ENCODE measurements at places on chromosomes 7 and 10.

GRCh38 chr7:36044101-36044892 lies 108.8 kb upstream of the EEPD1 start:
- DNase-seq, result no peak

DNA sequence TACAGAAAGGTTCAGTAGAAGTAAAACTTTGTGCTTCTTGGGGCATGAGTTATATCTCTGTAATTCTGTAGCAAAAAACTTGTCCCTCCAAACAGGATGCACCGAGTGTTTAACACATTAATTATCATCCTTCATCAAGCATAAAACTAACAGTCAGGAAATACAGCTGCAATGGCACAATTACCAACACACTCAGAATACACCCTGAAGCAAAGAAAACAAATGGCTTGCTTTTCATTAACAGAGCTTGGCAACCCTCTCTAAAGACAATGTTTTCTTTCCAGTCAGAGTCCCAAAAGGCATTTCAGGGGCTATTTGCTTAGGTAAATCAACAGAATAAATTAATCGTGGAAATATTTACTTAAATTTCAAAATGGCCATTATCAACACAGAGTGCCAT lies 107.7 kb downstream of the ICA1 start:
- no peak for DNase-seq

- peak; percentile 9 for DNase-seq
These were observed 104.3 kb upstream of the LANCL2 start for GRCh38 chr7:55260676-55261385.

DNA sequence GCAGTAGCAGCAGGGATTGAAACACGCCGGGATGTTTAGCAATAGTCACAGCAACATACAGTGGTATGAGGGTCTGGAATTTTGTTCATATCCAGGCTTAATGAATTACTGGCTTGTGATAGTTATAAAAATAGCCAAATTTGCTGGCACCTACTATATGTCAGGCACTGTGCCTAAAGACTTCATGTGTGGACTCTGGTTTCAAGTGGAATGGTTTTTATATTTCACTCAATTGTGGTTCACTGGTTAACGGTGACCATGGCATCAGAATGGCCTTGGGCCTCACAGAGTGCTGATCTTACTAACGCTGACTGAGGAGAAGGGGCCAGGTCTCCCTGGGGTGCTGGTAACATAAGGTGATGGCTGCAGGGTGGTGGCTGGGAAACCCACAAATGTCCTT lies 55.7 kb downstream of the CELF2 start:
- no peak for DNase-seq

GRCh38 chr10:55369670-55370420 lies 568.8 kb upstream of the PCDH15 start:
- DNase-seq, result no peak

GRCh38 chr7:1121476-1121875 lies 33.6 kb downstream of the GPER1 start:
- no peak for DNase-seq

- DNase-seq, result no peak
These were observed 130.4 kb downstream of the CDH23 start for GRCh38 chr10:71527135-71527534.

- no peak for DNase-seq
These were observed 92.9 kb downstream of the PLXDC2 start for GRCh38 chr10:19908991-19909696.

- no peak for DNase-seq
These were observed 6.4 kb downstream of the CCSER2 start for GRCh38 chr10:84334811-84335210.

DNA sequence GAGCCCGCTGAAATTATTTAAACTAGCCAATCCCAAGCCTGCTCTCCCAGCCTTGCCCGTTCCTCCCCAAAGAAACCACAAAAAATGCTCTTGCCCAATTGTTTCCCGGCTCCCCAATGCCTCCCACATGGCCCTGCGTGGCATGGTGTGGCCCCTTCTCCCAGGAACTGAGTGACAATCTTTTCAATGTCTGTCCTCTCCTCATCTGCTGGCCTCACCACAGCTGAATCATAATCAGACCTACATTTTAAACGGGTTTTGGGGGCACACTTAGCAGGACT lies 201.5 kb downstream of the PRPF18 start:
- no peak for DNase-seq

- no peak for DNase-seq
These were observed 220.0 kb upstream of the SEMA3C start for GRCh38 chr7:81138870-81139269.

DNA sequence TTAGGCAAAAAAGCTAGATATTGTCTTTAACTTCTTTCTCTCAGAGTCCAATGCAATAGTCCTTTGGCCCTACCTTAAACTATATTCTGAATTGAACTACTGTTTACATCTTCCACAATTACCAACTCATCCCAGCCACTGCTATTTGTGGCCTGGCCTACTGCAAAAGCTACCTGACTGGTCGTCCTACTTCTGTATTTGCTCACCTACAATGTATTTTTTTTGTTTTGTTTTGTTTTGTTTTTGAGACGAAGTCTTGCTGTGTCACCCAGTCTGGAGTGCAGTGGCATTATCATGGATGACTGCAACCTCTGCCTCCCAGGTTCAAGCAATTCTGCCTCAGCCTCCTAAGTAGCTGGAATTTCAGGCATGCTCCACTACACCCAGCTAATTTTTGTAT lies 51.2 kb downstream of the ARL4A start:
- DNase-seq, result no peak

DNA sequence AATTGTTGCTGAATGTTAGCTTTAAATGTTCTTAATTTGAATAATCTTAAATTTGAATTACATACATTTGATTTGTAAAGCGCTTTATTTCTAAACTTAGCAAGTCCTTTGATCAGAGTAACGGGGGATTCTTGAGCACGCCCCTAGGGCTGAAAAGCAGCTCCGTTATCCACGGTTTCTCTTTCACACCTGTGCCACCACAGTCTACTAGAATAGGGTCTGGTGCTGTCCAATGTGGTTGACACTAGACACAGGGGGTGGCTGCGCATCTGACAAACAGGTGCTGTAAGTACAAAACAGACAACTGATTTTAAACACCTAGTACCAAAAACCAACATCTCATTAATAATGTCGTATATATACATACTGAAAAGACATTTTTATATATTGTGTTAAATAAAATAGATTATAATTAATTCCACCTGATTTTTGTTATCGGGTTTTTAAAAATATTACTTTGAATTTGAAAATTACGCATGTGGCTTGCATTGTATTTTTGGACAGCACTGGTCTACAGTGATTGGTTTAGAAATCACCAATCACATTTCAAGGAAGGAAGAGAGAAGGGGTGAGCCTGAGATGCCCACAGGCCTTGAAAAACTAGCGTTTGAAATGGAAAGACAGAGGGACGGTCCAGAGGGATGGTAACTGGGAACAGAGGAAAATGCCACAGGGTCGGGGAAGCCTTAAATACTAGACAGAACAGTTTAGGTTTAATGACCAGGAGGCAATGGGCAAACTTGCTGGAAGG lies 7.3 kb downstream of the SEPHS1 start:
- DNase-seq, result no peak

- no peak for DNase-seq
These were observed 82.4 kb downstream of the SRPK2 start for GRCh38 chr7:105306298-105306748.

- peak; percentile 50 for DNase-seq
These were observed 84.9 kb upstream of the ADRB1 start for GRCh38 chr10:113958631-113959382.

DNA sequence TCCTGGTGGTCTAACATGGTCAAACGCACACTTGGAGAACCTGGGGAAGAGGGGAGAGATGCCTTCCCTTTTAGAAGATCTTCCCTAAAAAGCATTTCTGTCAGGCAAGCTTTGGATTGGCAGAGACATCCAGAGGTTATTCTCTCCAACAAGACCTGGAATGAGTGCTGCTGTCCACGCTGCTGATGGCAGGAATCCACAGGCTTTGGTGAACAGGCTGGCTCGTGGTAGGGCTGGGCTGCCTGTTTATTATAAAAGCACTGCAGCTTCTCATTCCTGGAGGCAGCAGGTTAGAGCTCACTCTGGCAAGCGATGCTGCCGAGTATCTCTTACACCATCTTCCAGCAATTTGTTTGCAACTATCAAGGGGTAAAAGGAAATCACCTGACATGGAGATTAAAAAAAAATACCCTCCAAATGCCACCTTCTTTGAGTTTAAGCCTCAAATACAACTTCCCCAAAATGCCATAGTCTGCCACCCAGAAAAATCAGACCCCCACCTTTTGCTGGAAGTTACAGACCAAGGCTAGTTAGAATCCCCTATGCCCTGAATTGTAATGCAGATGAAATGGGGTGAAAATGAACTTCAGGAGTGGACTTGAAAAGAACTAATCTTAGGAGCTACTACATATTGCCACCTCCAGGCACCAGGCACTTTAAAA lies 152.1 kb upstream of the KMT2E start:
- DNase-seq, result no peak

GRCh38 chr7:142240546-142240945 lies 17.3 kb downstream of the PRSS58 start:
- DNase-seq, result no peak

- DNase-seq, result no peak
These were observed 129.5 kb downstream of the ZNF716 start for GRCh38 chr7:57579454-57579853.

DNA sequence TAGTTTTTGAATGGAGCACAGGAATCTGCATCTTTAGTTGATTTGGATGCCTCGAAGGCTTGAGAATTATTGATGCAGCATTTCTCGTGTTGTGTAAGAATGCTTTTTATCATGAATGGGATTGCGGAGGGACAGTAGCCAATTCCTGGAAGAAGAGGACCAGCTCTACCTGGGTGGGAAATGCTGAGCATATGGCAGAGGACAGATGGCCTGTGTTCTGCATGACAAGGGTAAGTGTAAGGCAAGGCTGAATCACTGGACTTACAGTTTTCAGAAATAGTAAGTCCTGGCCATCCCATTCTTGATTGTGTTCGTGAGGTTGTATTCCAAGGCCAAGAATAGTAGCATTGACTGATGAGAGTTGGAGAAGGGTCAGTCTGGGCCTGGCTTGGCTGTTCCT lies 15.9 kb downstream of the RP9 start:
- no peak for DNase-seq

- DNase-seq, result no peak
These were observed 266.9 kb upstream of the NFE2L3 start for GRCh38 chr7:25885057-25885576.

GRCh38 chr10:95290461-95291364 lies at the start of gene PDLIM1:
TSS of gene PDLIM1 (minus strand) at chr10:95291003. CDS start at chr10:95290915, 88 bp downstream.
- DNase-seq, result no peak

- no peak for DNase-seq
These were observed 615.9 kb upstream of the FOXK1 start for GRCh38 chr7:4066206-4066605.

DNA sequence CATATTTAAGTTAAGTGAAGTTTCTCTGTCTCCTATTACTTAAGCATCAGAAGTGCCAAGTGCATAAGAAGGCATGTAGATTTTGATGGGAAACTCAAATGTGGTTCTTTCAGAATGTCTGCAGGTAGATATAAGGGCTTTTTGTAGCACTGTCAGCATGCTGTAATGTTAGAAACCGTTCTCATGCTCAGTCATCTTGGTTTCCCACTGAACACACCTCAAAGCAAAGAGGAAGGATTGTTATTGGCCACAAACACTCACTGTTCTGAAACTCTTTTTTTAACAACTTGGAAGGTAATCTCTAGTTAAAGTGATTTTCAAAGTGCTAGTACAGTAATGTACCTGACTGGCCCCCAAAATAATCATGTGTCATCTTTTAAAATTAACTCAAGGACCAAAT lies 126.0 kb downstream of the AASS start:
- no peak for DNase-seq

DNA sequence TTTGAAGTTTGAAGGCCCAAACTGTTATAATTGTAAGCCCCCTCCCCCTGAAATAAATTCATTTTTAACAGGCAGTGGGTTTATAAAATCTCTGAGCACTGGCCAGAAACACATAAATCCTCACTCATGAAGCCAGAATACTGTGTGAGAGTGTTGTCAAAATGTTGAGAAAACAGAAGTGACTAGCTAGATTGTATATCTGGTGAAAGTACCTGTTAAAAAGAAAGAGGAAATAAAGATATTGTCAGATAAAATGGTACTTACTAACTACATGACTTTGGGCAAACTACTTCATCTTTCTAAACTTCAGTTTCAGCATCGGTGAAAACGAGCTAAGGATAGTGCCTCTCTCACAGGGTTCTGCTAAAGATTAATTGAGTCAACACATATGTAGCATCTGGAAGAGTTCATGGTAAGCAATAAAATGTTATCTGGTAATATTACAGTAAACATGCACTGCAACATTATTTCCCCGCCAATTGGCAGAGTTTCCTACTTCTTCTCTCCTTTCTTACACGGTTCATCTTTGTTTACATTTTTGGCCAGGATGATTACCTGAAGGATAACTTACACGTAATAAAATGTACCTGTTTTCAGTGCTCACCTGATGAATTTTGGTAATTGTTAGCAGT lies 202.5 kb upstream of the CHRM2 start:
- no peak for DNase-seq

DNA sequence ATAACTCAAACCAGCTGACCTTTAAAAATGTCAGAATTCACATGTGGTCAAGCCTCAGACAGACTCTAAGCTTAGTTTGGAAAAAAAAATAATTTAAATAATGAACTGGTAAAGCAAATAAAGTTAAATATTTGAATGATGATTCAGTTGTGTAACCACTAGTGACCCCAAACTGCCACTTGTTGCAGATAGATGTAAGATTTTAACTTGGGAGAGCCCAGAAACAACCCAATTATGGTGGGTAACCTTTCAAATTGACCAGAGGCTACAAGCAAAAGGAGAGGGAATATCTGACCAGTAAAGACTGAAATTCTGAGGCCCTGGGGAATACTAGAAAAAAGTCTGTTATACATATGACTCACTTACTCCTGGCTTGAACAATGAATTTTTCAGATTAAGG lies 268.1 kb downstream of the HPSE2 start:
- DNase-seq, result no peak

DNA sequence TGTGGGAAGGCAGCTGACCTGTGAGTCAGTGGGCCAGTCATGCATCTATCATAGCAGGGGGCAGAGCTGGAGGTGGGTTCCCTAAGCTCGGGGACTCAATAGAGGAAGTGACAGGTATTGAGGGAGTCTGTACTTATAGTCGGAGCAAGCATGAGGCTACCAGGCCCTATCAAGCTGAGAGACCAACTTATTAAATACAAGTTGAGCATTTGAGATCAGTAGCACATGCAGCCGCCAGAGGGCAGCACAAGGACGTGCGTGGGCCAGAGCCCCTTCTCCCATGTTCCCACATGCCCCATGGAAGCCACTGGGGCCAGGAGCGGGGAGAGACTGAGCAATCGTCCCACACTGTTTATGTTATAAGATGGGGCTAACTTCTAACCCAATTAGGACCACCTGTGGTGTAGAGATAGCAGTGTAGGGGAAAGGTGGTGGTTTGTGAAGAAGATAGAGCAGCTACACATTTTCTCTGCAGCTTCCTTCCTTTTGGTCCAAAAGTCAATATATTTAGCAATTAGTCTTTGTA lies 13.0 kb upstream of the STK31 start:
- no peak for DNase-seq
